NB4 (cell line): ENCODE measurements at places on chromosomes 5 and 9.

DNA sequence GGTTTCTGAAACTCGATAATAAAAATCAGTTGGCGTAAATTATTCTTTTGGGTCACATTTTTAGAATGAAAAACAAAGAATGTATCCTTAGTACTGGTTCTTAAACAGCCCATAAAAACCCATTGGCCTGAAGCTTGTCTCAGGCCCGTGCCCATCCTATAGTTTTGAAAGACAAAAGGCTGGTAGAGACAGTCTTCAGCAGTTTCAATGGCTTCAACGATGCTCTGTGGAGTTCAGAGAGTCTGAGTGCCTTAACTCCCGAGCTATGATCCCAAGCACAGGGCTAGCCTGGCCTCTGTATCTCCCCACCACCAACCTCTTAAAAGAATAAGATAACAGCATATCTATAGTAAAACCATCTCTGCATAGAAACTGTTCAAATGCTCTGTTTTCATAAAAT is 595.0 kb downstream of the CDH12 start:
- no peak for DNase-seq

GRCh38 chr5:15737036-15737821 is 237.2 kb downstream of the FBXL7 start:
- DNase-seq = no peak

DNA sequence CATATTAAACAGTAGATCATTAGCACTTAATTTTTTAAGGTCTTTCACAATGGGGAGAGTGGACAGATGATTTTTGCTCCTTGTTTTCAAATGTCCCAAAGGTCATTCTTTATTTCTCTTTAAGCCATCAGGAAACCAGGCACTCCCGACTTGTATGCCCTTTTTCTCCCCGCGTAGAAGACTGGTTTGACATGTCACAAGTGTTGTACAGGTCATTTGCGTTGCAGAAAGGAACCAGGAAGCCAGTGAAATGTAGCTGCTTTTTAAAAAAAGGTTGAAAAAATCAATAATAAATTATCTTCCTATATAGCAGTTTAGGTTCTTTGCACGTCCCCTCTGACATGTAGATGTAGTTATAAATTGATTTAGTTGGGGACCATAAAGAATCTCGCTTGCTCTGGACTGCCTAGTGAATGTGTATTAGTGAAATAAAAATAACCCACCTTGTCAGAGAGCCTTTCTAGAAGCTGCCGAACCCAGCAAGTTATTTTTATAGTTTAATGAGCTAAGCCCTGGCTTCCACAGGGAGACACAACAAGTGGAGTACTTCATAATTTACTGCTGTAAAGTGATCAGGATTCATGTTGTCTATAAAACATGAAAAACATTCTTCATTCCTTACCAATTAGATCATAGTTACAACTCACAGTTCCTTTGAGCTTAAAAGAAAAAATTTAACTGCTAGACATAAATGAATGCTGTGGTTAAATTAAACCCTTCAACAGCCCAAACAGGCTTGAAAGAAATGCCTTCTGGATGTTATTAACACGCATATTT is 404.6 kb downstream of the CSNK1G3 start:
- no peak for DNase-seq

DNA sequence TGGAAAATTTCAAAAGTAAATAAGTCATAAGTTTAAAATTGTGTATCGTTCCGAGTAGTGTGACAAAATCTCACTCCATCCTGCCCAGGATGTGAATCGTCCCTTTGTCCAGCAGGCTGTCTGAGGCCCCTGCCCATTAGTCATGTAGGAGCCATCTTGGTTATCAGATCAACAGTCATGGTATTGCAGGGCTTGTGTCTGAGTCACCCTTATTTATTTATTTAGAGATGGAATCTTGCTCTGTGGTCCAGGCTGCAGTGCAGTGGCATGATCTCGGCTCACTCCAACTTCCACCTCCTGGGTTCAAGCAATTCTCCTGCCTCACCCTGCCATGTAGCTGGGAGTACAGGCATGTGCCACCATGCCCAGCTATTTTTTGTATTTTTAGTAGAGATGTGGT is 30.2 kb downstream of the ITGA2 start:
- no peak for DNase-seq

GRCh38 chr9:105114964-105115728 is 129.3 kb upstream of the SLC44A1 start:
- DNase-seq = peak; percentile 94
